Nephron progenitor cell (in vitro differentiated cells): ENCODE measurements at places on chromosomes 3 and 15.

DNA sequence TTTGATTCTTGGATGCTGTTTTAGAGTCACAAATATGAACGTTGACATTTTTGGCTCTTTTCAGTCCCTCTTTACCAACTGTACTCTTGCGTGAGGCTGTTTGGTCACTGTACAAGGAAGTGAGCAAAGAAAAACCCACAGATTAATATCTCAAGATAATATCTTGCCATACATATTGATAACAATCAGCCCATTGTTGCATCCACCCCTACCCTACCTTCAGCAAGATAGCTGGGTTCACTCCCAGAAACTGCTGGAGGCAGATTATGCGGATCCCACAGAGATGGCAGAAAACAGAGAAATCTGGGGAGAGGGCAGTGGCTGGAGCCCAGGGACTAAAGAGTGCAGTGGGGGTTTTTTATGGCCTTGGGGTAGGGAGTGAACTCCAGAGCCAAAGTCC is 29.9 kb upstream of the MFSD1 start:
- DNase-seq, result no peak

DNA sequence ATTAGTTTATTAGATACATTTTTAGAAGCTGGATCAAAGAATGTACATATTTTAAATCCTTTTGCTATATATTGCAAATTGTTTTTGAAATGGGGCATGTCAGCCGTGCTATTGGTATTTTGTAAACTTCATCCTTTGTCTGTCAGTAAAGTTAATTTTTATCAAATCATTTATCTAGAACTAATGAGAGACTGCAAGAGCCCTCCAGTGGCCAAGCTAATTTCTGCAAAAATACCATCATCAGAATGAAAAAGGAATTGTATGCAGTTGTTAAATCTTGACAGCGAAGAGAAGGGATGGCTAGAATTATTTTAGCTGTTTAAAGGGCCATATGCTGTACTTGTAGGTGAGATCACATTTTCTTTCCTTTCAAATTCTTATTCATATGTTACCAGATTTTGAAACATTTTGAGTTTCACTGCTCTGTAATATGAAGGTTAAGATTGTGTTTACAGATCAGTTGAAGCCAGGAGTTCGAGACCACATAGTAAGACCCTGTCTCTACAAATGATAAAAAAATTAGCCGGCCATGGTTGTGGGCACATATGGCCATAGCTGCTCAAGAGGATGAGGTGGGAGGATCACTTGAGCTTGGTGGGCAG is 8.1 kb upstream of the CLDN11 start:
- no peak for DNase-seq

DNA sequence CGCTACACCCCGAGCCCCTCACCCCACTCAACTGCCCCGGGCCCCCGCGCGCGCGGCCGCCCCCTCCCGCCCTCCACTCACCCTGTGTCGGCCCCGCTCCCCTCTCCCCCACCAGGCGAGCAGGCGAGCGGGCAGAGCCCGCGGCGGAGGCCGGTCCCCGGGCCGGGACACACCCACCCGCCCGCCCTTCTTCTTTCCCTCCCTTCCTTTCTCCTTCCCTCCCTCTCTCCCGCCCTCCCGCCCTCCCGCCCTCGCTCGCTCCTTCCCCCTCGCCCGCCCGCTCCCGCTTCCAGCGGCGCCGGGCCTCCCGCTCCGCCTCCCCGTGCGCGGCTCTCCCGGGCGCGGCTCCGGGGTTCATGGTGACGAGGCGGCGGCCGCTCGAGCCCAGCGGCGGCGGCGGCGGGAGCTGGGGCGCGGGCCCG is at the start of gene CTDSPL:
Gene CTDSPL (plus strand): TSS at position 261 of the 422 bp plus-strand sequence. CDS start 320 bp downstream, outside the sequence.
- DNase-seq, result peak; percentile 70

GRCh38 chr3:174072675-174073074 is 675.1 kb downstream of the NLGN1 start:
- DNase-seq, result no peak

GRCh38 chr3:172057624-172058327 is 18.4 kb downstream of the FNDC3B start:
- DNase-seq, result no peak

- DNase-seq, result no peak
Measured at GRCh38 chr3:138047596-138048158, 37.7 kb downstream of the CLDN18 start.

DNA sequence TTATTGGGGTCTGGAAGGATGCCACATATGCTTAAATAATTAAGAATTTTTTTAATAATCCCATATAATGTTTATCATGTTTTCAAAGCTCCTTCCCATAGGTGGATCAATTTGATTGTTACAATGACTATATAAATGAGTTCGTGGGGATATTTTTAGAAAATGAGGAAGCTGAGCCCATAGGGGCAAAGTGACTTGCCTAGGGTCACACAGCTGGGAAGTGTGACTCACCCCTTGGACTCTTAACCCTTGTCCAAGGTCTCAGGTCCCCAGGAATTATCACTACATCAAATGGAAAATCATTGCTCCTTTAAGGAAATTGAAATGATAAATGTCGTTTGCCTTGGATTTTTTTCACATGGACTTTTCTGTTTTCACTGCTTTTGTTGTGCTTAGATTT is 161.2 kb upstream of the RGMA start:
- no peak for DNase-seq

DNA sequence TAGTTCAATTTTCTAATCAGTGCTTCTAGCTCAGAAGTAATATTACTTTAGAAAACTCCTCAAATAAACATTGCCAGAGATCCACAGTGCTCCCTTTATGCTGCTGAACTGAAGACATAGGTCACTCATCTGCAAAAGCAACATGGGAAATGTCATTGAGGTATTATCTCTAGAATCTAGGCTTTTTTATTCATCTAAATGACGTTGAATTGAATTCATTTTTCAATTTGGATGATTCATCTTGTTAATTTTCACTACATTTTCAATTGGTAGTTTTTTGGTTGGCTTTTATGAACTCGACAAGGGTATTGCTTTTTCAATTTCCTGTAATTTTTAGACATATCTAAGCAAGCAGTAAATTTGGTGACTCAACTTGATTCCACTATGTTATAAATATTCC is 275.4 kb downstream of the NFKBIZ start:
- DNase-seq, result no peak

DNA sequence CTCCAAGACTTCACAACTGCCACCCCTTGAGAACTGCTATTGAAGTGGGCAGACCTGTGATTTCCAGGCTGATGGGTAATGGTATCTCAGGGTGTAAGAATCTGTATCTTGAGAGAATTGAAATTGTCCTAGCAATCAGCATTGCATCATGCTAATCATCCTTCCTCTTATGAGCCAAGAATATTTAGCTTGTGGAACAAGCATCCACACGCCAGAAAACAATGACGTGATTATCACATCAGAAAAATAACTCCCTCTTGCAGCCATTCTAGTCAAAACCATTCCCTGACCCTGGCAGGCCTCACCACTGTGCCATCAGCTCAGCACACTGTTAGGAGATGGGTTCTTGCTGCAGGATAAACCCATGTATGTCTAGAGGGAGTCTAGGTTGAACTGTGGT is 6.7 kb downstream of the BCL2L10 start:
- DNase-seq, result no peak

GRCh38 chr15:85786781-85787114 is 8.0 kb downstream of the KLHL25 start:
- no peak for DNase-seq

- DNase-seq, result no peak
Measured at GRCh38 chr3:43448098-43448497, 161.8 kb downstream of the SNRK start.

DNA sequence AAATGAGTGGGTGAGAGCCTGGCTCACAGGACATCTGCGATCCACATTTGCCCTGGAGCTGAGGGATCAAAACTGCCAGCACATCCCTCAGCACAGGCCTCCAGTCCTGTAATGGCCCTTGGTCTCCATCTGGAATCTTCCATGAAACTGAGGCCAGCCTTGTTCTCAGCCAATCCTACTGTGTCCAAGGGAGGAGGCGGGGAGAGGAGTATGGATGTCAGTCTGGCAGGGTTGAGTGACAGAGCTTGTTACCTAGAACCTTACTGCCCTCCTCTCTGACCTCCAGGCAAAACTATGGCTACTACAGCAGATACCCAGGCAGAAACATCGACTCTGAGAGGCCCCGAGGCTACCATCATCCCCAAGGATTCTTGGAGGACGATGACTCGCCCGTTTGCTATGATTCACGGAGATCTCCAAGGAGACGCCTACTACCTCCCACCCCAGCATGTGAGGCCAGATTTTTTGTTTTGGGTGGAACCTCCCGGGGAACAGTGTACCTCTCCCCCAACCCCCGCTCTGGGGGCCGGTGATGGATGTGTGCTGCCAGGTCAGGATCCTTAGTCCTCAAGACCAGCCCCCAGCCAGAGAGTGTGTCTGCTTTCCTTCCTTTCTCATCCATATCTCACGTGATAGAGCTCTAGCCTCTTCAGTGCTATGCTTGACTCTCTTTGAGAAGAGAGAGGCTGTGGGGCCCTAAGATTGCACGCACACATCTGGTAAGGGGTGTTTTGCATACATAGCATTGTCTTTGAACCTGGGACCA is 41.3 kb downstream of the CHDH start:
- no peak for DNase-seq

GRCh38 chr3:141067206-141067974 is 16.2 kb downstream of the SPSB4 start:
- DNase-seq, result no peak

GRCh38 chr3:133782454-133782853 is 23.2 kb upstream of the SRPRB start:
- DNase-seq, result no peak

DNA sequence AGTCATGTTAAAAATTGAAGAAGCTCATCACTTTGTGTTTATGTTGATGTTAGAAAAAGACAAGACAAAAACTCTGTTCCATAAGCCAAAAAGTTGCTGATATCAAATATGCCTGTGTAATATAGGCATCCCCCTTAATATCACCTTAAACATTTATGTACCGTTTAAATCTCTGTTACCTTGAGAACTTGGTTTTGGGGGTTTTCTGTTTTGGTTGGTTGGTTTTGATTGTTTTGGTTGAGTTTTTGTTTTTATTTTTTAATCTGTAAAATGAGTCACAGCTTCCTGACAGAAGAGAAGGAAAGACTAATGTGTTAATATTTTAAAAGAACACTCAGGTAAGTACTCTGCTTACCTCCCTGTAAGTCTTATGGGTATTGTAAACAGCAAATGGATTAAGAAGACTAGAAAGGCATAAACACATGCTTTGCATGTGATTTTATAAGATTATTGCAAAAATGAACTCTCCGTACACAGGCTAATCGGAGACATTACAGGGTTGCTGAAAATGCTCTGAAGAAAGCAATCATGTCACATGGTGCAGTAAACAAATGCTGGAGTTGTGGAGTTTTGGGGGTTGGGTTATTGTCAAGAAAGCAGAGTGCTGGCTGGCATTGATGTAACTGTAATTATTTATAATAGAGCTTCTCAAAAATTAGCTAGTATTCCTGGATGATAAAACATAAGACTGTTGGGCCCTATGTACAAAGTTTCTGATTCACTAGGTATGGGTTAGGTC is 69.5 kb upstream of the MBNL1 start:
- no peak for DNase-seq

DNA sequence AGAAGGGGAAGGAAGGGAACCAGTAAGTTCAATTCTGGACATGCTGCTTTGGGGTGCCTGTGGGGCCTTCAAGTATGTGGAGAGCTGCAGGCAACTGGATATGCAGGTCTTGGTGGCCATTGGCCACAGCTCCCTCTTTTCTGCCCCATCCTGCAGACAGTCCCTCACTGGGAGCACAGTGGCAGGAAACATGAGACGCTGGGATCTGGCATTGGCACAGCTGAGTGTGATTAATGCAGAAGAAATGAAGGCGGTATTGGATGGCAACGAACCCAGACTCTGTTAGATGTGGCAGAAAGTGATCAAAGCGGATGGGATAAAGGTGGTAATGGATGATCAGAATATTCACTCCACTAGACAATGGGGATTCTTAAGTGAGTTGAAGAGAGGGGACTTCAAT is 23.2 kb upstream of the VPS8 start:
- no peak for DNase-seq

- DNase-seq, result no peak
Measured at GRCh38 chr3:149752788-149753136, 473 bp upstream of the COMMD2 start.
